Muscle of arm (tissue), 14 donors: ENCODE measurements at places on chromosomes 16 and 17. TPM values are rescaled to one million over a fixed set of nuclear protein-coding genes. Genes with fewer than 3 reads are reported as not detected.

DNA sequence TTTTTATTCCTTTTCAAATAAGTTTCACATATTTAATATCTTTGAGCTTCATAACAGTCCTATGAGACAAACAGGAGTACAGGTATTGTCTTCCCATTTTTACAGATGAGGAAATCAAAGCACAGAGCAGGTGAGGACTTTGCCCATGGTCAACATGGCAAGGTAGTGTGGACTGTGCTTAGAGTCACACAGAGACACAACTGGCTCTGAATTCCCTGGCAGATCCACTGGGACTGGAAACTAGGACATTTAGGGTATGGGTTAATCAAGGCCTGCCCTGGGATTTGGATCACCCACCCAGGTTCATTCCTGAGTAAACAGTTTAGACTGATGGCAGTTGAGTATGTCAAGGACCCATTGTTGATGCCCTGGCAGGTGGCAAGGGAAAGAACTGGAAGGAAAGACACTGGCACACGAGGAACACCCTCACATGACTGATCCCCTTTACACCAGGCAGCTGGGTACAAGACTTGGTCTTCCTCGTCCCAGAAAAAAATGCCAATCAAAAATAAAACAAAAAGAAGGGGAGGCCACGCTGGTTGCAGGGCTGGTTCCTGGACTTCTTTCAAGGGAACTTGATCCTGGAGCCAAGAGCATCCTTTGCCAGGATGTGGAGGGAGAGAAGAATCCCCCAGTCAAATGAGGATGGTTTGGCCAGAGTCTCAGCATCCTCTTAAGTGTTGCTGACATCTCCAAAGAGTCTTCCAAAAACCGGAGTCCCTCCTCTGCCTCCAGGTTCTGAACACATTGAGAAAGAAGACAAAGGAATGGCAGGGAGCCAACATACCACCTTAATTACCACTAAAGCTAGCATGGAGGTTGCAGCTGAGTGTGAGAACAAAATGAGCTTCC is 34.9 kb downstream of the CHD9 start:
- no peak for DNase-seq

- DNase-seq, result no peak
Observed at GRCh38 chr17:1878419-1879121, 48.8 kb downstream of the RPA1 start.

DNA sequence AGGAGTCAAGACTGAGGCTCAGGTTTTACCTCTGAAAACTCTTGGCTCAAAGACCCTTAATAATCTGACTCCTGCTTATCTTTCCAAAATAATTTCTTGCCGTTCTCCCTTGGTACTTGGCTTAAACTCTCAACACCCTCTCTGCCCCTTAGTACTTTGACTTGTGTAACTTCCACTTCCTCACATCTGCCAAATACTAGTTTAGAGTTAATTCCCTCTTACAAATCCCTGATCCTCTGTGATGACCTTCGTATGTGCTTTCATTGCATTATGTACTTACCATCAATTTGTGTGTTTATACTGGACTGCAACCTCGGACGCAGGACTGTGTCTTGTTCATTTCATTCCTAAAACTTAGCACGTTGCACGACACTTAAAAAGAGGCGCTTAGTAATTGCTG is 35.2 kb downstream of the ZNF207 start:
- no peak for DNase-seq

GRCh38 chr17:49547566-49547965 is 28.1 kb upstream of the NXPH3 start:
- DNase-seq, result no peak

The KRT25 gene
- not detected for polyA plus RNA-seq

DNA sequence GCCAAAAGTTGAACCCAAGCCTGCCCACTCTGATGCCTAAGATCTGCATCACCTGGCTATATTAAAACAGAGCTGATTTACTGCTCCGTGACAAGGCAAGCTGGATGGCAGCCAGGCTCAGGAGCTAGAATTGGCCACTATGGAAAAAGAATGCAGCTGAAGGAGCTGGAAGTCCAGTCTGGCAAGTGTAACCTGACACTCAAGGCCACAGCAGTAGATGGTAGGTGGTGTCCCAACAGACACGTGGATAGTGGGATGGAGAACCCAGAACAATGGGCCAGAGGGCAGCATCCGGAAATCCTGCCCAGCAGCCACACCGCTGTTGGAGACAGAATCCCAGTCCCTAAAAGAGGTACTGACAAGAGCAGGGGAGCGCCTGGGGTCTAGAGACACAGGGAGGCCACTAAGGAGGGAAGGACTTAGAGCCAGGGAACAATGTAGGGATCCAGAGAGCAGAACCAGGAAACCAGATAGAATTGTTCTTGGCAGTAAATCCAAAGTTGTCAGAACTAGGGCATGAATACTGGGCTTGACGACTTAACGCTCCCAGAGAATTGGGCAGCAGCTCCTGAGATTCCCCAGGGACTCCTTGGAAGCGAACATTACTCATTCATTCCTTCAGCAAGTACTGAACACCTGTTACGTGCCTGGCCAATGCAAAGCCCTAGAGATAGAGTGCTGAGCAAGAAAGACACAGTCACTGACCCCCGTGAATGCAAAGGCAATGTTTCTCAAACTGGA is 85.7 kb downstream of the CDYL2 start:
- no peak for DNase-seq

GRCh38 chr16:1261131-1261892 is 5.4 kb downstream of the TPSD1 start:
- no peak for DNase-seq

The ZNF768 gene
- 27.0 TPM for polyA plus RNA-seq

The ZNF423 gene
- 22.9 TPM for polyA plus RNA-seq
